B cell (primary cell): ENCODE measurements at places on chromosomes 4 and X. TPM values are rescaled to one million over a fixed set of nuclear protein-coding genes. Genes with fewer than 3 reads are reported as not detected.

DNA sequence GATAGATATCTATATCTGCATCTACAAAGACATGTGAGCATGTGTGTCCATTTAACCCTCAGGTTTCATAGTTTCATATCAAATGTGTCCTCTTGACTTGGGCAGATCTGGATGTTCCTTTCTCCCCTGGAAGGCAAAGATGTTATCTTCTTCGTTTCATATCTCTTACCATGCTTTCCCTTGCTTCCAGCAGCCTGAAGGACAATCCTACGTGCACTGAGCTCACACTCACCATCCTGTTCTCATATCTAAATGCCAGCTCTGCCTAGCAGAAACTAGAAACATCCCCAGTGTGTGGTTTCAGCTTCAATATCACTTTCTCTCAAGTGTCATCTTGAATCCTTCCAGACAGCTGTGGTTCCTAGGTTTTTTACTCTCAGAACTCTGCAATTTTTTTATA is 66.2 kb downstream of the ZAR1 start:
- H3K27ac ChIP-seq = no peak overlapping the region
- no peaks in the 10 kb centered on the region for H3K4me1 ChIP-seq
- no peak overlapping the region for H3K4me3 ChIP-seq
- H3K36me3 ChIP-seq = peaks cover 6% of the 10 kb centered on the region

PRRG1 gene
- not detected in 2 replicates for total RNA-seq

ASMT gene
- total RNA-seq = 0.66 TPM in 1 of 2 replicates, not detected in the other

DNA sequence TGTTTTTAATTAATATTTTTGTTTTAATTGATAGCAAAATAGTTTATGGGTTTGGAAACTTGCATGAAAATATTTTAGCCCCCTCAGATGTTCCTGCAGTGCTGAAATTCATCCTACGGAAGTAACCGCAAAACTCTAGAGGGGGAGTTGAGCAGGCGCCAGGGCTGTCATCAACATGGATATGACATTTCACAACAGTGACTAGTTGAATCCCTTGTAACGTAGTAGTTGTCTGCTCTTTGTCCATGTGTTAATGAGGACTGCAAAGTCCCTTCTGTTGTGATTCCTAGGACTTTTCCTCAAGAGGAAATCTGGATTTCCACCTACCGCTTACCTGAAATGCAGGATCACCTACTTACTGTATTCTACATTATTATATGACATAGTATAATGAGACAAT is 40.4 kb downstream of the MAP7D3 start:
- DNase-seq = no peak
- peaks cover 31% of the 10 kb centered on the region for H3K4me1 ChIP-seq
- no peaks in the 10 kb centered on the region for H3K27me3 ChIP-seq
- H3K36me3 ChIP-seq = no peaks in the 10 kb centered on the region

GRCh38 chr4:38860788-38861424 is 4.3 kb upstream of the TLR6 start:
- H3K4me1 ChIP-seq = peaks cover 34% of the 10 kb centered on the region
- no peak overlapping the region for H3K27ac ChIP-seq
- DNase-seq = peak; percentile 81
- H3K4me3 ChIP-seq = no peak overlapping the region
- no peaks in the 10 kb centered on the region for H3K27me3 ChIP-seq

DNA sequence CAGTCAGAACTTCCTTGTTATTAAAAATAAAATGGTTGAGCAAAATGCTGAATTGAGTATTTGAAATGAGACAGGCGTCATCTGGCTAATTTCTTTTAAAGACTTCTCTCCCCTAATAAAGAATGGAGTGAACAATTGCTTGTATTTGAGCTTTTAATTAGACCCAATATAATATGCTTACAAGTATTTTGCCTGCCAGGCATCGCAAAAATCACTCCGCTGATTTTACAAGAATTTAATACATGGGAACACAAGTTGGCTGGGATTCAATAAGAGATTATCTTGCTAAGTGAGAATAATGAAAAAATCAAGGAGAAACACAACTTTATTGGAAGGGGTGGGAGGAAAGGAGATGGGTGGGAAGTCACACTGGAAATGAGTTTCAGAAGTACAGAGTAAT is 52.3 kb downstream of the KLF3 start:
- no peak for DNase-seq
- H3K4me3 ChIP-seq = no peak overlapping the region
- no peaks in the 10 kb centered on the region for H3K36me3 ChIP-seq
- H3K27ac ChIP-seq = no peak overlapping the region
- no peaks in the 10 kb centered on the region for H3K4me1 ChIP-seq

DNA sequence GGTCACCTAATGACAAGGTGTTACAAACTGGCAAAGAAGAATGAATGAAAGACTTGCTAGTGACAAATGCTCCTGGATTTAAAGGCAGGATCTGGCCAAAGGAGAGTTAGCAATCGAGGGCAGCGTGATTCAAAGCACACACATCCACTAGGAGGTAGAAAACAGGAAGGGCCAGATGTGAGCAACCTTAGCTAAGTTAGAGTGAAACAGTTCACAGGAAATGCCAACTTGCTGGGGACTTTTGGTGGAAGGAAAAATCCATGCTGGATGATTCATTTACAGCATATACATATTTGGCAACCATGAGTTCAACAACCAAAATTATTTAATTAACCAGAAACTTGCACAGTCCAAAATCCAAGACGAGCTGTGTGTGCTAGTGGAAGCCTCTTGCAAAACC is 276.9 kb downstream of the PTTG2 start:
- no peak overlapping the region for H3K4me3 ChIP-seq
- DNase-seq = no peak
- no peak overlapping the region for H3K27ac ChIP-seq
- H3K4me1 ChIP-seq = no peaks in the 10 kb centered on the region

- H3K4me3 ChIP-seq = no peak overlapping the region
- no peak for DNase-seq
- H3K27ac ChIP-seq = no peak overlapping the region
Observed at GRCh38 chrX:30657196-30658161, 4.3 kb downstream of the GK start.

RASGEF1B gene
- 130 and 141 TPM in 2 replicates for total RNA-seq

- no peaks in the 10 kb centered on the region for H3K36me3 ChIP-seq
- H3K27ac ChIP-seq = no peak overlapping the region
- no peak for DNase-seq
- no peak overlapping the region for H3K4me3 ChIP-seq
Observed at GRCh38 chr4:153385784-153386183, 41.3 kb downstream of the MND1 start.

DNA sequence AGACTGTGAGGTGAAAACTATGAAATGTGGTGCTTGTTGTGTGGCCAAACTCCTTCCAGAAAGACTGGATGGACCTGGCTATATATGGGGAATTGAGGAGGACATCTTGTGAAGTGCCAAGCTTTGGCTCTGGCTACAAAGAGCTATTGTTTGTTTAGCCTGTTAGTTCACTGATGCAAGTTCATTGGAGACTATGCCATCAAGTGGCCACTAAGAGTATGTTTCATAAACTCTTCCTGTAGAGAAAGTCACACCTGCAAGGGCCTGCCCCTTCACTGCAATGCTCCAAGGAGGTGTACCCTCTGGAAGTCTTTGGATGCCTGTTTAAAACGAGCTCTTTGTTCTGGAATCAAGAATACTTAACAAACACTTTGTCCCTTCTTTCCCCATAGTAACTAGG is 382.0 kb downstream of the GABRG1 start:
- DNase-seq = no peak
- H3K36me3 ChIP-seq = no peaks in the 10 kb centered on the region
- H3K4me1 ChIP-seq = no peaks in the 10 kb centered on the region
- H3K27me3 ChIP-seq = no peaks in the 10 kb centered on the region

ATP6AP2 gene
- total RNA-seq = 53.3 and 57.8 TPM in 2 replicates

H2BW1 gene
- total RNA-seq = not detected in 2 replicates

GRCh38 chrX:133570549-133570948 is 155.3 kb upstream of the GPC4 start:
- H3K27ac ChIP-seq = no peak overlapping the region
- no peaks in the 10 kb centered on the region for H3K4me1 ChIP-seq
- H3K4me3 ChIP-seq = no peak overlapping the region
- H3K27me3 ChIP-seq = no peaks in the 10 kb centered on the region
- no peak for DNase-seq
- no peaks in the 10 kb centered on the region for H3K36me3 ChIP-seq

GRCh38 chrX:115539841-115540240 is 21.1 kb upstream of the PLS3 start:
- no peak overlapping the region for H3K27ac ChIP-seq
- H3K4me3 ChIP-seq = no peak overlapping the region
- no peaks in the 10 kb centered on the region for H3K36me3 ChIP-seq
- no peaks in the 10 kb centered on the region for H3K27me3 ChIP-seq
- DNase-seq = no peak
- H3K4me1 ChIP-seq = no peaks in the 10 kb centered on the region

DNA sequence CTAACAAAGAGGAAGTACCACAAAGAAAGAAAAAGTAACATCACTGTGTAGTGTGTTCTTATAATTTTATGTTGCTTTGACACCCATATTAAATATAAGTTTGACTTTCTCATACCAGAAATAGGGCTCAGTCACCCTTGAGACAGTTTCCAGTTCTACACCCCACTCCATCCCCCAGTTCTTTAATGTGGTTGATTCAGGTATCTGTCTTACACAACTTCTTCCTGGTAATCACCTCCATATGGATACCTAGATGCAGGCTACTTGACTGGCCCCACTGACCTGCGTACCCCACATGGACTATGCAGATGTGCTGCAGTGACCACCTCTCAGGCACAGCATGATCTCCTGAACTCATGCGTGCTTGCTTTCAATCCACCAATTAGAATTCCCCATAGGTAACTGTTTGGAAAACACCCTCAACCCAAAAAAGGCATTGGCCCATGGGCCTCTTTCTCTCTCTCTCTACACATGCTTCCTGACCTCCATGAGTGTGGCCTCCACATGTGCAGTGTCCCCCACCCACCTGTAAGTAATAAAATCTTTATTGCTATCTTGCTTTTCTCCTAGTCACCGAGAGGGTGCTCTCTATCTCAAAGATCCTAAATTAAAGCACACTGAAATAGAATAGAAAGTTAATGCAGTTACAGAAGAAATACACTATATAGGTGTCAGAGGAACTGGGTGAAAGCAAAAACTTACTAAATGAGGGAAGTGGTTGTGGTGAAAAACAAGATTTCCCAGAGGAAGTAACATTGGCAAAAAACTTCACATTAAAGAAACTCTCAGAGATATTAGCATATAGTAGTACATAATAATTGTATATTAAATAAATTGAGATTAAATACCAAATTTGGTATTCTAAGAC is 98.4 kb downstream of the ZAR1 start:
- DNase-seq = no peak
- peaks cover 44% of the 10 kb centered on the region for H3K36me3 ChIP-seq
- no peak overlapping the region for H3K4me3 ChIP-seq
- H3K4me1 ChIP-seq = peaks cover 4% of the 10 kb centered on the region
- H3K27ac ChIP-seq = no peak overlapping the region

GRCh38 chr4:139919004-139919403 is 235.0 kb downstream of the MAML3 start:
- no peak overlapping the region for H3K4me3 ChIP-seq
- no peak overlapping the region for H3K27ac ChIP-seq
- no peaks in the 10 kb centered on the region for H3K4me1 ChIP-seq
- no peak for DNase-seq

ARMCX1 gene
- 0.17 TPM in 2 replicates for total RNA-seq

DNA sequence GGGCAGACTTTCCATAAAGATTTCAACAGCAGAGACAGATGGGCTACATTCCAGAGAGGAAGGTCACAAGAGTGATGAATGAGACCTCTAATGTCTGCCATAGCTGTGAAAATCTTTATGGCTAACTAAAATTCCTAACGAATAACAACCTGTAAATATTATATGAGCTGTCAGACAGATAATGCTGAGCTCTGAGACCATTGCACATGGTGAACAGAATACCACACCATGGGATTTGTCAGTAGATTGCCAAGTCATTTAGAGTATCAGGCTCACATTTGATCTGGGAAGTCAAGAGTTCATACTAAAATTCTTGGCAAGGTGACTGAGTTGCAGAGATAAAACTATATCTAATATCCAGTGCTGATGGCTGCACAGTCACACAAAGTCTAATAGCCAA is 259.2 kb upstream of the FTHL17 start:
- H3K27ac ChIP-seq = no peak overlapping the region
- H3K4me1 ChIP-seq = no peaks in the 10 kb centered on the region
- H3K27me3 ChIP-seq = no peaks in the 10 kb centered on the region
- no peak overlapping the region for H3K4me3 ChIP-seq
- H3K36me3 ChIP-seq = no peaks in the 10 kb centered on the region

DNA sequence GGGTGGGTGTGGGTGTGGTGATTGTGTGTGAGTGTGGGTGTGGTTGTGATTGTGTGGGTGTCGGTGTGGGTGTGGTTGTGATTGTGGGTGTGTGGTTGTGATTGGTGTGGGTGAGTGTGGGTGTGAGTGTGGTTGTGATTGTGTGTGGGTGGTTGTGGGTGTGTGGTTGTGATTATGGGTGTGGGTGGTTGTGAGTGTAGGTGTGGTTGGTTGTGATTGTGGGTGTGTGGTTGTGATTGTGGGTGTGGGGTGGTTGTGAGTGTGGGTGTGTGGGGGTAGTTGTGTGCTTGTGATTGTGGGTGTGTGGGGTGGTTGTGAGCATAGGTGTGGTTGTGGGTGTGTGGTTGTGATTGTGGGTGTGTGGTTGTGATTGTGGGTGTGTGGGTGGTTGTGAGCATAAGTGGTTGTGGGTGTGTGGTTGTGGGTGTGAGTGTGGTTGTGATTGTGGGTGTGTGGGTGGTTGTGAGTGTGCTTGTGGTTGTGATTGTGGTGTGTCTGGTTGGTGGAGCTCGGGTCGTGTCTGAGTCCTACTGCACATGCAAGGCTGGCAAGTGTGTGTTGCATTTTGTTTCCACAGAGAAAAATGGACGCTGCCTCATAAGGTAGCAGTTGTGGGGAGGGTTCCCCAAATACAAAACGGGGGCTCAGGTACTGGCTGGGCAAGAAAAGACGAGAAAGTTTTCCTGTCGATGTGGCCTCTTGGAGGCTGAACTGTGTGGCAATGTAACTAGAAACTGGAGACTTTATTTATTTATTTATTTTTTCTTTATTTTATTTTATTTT is 116.7 kb downstream of the UBE2K start:
- no peaks in the 10 kb centered on the region for H3K36me3 ChIP-seq
- no peaks in the 10 kb centered on the region for H3K4me1 ChIP-seq
- no peaks in the 10 kb centered on the region for H3K27me3 ChIP-seq

DNA sequence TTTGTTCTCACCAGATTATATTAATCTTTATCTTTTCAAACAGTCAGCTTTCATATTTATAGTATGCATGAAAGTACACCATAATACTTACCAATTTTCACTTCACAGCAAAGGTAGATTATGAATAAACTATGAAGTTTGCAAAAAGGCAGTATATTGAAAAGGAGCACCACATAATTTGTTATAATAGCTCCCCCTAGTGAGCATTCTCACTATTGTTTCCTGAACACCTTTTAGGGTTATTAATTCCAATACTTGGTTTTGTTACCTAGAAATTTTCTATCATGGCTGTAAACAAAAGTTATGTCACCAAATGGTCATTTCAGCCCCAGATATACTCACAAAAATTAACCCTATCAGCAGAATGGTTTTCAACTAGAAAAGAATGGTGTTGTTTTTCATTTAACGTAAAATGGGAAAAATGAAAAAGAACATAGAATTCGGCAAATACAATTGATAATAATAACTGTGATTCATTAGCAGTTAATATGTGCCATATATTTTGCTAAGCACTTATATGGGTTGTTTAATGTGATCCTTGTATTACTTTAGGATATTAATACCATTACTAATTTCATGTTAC is 30.2 kb upstream of the NKX6-1 start:
- no peaks in the 10 kb centered on the region for H3K36me3 ChIP-seq
- no peaks in the 10 kb centered on the region for H3K4me1 ChIP-seq
- no peak overlapping the region for H3K4me3 ChIP-seq

SMR3B gene
- total RNA-seq = not detected in 2 replicates

GRCh38 chr4:140096483-140096861 is 57.5 kb downstream of the MAML3 start:
- peak overlapping the region; percentile 43 for H3K27ac ChIP-seq
- DNase-seq = no peak
- H3K27me3 ChIP-seq = no peaks in the 10 kb centered on the region
- H3K36me3 ChIP-seq = no peaks in the 10 kb centered on the region
- no peak overlapping the region for H3K4me3 ChIP-seq
